ENCODE measurements at places on chromosomes 6 and 20.

GRCh38 chr20:52760791-52761190, 211.4 kb upstream of the TSHZ2 start:
- no peak for DNase-seq

GRCh38 chr6:165562421-165563090, 100.5 kb downstream of the PDE10A start:
- peak; percentile 3 for DNase-seq

DNA sequence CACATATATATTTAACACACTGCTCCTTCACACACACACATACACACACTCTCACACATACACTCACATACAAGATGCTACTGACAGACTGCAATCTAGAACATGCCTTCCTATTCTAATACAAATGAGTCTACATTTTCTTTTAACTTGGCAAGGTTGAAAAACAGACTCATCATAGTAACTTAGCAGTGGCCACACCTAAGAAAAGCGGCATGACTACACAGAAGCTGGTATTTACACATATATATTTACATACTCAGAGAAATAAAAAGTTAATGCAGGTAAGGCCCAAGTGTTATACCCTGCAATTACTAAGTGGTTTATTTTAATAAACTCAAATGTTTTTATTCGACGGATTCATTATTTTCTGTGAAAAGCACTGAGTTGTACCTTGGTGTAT, 209.3 kb downstream of the FOXC1 start:
- no peak for DNase-seq

GRCh38 chr20:15240801-15241200, 903.4 kb upstream of the FLRT3 start:
- DNase-seq: no peak

DNA sequence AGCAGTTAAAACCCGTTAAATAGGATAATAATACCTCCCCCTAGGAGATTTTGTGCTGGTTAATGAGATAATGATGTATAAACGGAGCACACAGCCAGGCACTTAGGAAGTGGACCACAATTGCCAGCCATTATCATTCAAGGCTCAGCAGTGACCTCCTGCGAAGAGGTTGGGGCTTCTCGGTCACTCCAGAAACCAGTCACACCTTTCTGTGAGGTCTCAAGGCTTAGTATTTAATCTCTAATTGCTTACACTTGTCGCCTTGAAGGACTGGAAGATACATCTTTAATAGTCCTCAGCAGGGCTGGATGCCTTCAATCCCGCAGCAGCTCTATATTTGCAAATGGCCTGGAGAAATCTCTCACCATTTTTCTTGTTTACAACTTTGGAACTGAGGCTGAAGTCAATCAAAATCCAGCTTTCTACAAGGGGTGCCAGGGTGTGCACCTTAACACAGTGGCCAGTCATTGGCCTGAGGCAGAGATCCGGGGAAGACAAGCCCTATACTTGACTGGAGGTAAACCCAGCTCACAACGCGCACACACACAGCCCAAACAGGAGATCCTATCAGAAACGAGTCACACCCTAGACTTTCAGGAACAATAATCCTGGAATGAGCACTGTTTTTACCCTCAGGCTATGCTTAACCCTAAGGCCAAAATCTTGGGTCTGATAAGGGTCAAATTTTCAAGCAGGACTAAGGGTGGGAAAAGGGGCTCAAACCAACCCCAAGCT, 1.2 kb downstream of the POU5F1 start:
- DNase-seq: no peak

DNA sequence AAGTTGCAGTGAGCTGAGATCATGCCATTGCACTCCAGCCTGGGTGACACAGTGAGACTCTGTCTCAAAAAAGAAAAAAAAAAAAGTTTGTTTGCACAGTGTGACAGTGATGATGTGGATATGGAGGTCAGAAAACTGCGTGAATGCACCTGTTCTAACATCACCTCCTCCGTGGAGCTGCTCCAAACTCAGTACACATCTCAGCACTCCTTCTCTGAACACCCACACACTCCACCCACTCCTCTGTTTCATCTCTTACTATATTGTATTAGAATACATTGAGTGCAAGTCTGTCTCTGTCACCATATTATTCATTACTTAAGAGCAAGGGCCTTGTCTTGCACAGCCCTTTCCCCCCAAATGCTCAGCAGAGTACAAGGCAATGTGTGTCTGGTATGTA, 51.5 kb upstream of the ENPP4 start:
- no peak for DNase-seq

DNA sequence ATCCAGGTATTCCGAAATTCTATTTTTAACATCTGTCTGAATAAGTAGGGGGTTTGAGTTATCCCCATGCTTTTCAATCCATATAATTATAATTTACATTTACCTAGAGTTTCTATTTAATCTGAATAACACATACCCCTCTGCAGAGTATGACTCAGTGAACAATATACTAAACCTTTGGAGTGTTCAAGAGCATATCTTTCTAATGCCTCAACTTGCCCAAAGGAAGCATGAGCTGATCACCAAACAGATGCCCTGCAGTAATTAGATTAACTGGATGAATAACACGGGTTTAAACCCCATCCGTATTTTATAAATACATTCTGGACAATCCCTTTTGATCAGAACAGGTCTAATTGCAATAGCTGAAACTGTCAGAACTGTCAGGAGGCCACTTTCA, 897.1 kb downstream of the TFAP2A start:
- DNase-seq: no peak

DNA sequence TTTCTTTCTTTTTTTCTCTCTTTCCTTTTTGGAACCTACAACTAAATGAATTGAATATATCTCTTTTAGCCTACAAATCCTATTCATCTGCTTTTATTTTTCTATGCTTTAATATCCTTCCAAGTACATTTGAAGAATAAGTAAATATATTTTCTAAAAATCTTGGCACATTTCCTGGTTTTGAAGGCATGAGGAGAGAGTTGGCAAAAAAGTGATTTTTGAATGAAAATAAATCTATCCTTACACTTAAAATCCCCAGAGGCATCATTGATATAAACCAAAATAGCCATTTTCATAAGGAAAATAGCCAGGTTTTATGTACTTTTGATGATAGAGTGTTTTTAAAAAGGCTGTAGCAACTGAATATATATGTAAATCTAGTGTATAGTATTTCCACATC, 69.0 kb downstream of the SAMD5 start:
- DNase-seq: no peak

DNA sequence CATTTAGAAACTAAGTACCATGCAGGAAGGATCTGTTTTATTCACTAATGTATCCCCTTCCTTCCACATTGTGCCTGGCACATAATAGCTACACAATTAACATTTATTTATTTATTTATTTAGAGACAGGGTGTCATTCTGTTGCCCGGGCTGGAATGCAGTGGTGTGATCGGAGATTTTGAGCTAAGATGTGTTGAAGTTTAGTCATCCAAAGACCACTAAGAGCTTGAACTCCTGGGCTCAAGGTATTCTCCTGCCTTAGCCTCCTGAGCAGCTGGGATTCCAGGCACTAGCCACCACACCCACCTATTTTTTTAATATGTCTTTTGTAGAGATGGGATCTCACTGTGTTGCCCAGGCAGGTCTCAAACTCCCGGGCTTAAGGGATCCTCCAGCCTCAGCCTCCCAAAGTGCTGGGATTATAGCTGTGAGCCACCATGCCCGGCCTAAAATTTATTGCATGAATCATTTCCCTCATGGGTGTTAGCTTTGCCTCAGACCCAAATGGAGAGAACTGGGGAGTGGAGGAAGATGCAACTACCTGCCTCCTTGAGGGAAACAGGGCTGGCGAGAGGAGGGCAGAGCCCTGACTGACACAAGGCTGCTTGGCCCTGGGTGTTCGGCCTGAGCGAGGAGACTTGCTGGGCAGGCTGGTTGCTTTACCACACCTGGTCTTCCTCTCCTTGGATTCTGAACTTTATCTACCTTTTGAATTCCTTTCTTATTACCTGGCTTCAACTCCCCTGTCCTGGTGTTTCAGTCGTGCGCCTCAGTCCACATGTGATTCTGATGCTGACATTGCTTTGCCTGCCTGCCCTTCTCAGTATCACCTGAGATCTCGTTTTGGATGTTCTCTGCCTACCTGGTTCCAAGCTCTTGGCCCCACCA, 1.7 kb upstream of the DYNLT1 start:
- DNase-seq: no peak

GRCh38 chr6:32984622-32985389, 16.4 kb downstream of the BRD2 start:
- peak; percentile 77 for DNase-seq

DNA sequence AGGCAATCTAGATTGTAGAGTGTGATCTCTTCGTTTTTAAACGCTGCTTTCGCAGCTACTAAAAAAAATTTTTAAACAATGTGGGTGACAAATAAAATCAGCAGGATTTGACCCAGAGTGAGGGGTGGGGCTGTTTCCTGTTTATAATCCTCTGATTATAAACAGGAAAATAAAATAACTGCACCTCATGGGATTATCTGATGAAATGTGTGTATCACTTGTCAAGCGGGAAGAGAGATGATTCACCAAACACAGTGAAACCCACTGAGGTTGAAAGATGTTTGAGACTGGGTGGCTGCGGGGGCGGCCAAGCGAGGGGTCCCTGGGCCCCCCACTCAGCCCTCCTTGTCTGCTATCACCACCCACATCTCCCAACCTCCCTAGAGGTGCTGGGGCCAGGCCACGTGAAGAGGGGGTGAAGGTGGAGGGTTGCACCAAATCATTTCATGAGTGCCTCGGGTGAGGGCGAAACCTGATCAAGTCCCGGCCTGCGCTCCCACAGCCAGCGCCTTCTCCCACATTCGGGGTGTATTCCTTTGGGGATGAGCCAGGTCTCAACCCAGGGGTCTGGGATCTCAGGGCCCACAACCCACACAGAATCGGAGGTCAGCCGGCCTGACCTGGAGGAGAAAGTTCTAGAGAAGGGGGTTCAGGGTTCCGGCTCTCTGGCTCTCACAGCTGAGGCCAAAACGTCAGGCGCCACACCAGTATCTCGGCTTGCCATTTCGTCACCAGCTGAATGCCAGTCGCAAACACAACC, 212.5 kb downstream of the BMP7 start:
- no peak for DNase-seq

DNA sequence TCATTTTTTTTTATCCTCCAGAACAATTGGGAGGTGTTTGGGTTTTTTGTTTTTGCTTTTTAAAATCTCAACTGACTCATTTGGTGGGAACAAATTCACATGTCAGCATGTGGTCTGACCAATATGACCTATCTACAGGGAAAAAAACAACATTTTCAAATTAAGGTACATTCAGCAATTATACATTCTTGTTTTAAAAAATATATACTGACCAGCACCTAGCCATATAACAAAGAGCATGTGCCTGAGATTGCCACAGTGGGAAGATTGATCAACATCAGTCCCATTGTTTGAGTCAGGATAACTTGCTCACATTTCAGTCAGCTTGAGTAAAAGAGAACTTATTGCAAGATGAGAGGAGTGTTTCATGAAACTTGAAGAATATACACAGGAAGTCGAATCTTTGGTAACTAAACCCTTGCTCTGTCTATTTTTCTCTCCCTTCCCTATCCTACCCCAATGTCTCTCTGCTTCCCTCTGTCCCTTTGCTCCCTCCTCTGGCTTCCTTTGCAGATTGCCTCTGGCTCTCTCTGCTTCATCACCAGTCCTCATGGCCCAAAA, 163.2 kb upstream of the TAB2 start:
- DNase-seq: no peak

GRCh38 chr20:11158146-11158545, 484.3 kb upstream of the JAG1 start:
- no peak for DNase-seq

- DNase-seq: no peak
Measured at GRCh38 chr6:1864496-1864895, 254.8 kb downstream of the FOXC1 start.

DNA sequence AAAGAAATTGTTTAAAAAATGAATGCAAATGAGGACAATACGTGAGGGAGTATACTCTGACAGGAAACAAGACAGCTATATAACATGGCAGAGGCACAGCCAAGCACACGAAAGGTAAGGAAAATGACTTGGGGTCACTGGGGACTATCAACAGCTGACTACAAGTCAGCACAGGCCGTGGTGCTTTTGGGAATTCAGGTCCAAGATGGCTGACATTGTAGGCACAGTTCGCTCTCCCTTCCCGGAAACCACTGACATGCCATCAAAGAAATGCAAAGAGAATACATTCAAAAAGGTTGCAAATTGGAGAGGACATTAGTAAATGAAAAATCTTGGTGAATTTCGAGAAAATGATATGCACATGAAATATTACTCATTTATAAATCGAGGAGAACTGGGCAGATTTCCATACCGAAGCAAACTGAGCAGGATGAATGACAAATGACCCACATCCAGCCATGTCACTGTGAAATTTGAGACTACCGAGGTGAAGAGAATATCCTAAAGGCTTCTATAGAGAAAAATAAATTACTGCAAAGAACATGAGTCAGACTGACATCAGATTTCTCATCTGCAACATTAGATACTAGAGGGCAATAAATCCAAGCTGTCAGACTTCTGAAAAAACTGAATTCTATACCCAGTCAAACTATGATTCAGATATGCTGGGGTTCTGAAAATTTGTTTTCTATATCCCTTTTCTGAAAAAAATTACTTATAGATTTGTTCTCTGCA, 391.1 kb downstream of the BTBD9 start:
- DNase-seq: peak; percentile 83
